ENCODE measurements at places on chromosomes 7 and 10.
A peak's percentile ranks its signal among the peaks of the same experiment; 100 is the strongest.

GRCh38 chr10:103556383-103557007 is 63.0 kb downstream of the NEURL1 start:
- DNase-seq, result no peak

GRCh38 chr7:6151994-6152735 is 120.3 kb downstream of the CYTH3 start:
- DNase-seq, result no peak

- no peak for DNase-seq
Measured at GRCh38 chr7:8434290-8435002, 1.0 kb downstream of the NXPH1 start.

- peak; percentile 93 for DNase-seq
Measured at GRCh38 chr7:25862261-25863004, 289.6 kb upstream of the NFE2L3 start.

DNA sequence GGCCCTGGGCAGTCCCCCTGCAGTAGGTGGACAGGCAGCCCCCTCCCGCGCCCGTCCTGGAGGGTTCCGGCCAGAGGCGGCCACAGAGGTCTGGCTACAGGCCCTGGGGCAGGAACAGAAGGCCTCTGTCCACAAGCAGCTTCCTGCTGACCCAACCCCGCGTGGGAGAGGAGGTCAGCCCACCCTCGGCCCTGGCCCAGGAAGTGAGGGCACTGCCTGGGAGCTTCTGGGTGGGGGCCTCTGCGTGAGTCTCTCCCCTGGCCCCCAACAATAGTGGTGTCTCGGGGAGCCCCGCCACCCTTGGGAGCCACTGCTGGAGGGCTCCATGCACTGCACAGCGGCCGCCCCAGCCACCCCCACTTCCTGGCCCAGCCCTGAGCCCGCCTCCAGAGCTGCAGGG is 4.7 kb downstream of the MICALL2 start:
- no peak for DNase-seq

GRCh38 chr7:100488333-100489095 is 4.8 kb downstream of the NYAP1 start:
- DNase-seq, result no peak

GRCh38 chr10:85927952-85928665 is 438.5 kb downstream of the GRID1 start:
- no peak for DNase-seq

DNA sequence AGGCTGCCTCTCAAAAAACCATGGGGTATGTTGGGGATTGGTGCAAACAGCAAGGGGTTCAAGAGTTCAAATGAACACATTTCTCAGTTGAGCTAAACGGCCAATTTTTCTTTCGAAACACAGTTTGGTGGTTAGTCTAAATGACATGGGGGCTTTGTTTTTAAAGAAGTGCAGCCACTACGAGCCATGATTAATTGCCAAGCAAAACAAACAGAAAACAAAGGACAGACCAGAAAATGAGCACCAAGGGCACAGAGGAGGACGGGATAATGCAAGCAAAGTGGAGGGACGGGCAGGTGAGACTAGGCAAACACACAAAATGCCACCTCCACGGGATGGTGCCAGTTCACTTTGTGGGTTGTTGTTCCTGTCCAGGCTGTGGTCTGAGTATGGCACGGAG is 64.5 kb upstream of the PDLIM1 start:
- DNase-seq, result no peak

DNA sequence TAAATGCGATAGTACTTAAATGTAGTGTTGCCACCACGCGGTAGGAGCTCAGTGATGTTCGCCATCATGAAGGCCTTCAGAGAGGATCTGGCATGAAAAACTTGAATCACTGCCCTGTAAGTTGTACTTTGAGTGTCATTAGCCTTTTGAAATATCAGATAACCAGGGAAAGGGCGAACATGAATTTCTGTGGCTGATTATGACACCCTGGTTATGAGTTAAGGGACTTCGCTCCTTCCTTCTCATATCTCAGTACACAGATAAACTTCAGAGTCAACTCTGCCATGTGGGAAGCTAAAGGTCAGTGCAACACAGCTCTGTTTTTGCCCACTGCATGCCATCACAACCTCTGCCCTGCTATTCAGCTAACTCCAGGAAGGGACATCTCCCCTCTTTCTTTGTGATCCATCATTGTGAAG is 8.9 kb upstream of the ACSL5 start:
- DNase-seq, result no peak

DNA sequence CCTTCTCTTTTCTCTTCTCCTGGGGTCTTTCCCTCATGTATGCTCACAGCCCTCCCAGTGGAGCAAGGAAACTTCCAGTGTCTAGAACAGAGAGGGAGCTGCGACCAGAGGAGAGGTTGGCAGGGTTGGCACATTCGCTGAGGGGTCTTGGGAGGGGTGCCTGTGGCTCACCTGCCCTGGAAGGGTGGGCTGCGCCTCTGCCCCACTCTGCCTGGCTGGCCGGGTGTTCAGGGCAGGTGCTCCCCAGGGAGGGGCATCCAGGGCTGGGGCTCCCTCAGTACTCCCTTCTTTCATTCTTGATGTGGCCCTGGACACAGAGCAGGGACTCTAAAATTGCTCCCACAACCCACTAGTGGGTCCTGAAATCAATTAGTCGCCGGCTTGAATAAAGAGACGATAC is 16.9 kb downstream of the SHH start:
- DNase-seq, result no peak

GRCh38 chr7:130814778-130815335 is 80.8 kb upstream of the KLF14 start:
- no peak for DNase-seq

DNA sequence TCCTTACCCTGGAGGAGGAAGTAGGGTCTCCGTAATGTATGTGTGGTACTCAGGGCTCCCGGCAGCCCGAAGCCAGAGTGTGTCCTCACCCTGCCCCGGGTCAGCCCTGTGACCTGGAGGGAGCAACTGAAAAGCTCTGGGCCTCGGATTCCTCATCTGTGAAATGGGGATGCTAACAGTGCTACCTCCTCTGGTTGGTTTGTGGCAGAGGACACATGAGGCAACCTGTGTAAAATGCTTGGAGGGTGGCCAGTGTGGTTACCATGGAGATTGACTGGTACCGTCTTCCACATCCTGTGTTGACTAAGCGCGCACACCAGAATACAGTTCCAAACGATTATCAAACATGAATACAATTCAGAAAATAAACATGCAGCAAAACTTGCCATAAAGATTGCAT is 163.8 kb upstream of the KLF6 start:
- DNase-seq, result peak; percentile 58

DNA sequence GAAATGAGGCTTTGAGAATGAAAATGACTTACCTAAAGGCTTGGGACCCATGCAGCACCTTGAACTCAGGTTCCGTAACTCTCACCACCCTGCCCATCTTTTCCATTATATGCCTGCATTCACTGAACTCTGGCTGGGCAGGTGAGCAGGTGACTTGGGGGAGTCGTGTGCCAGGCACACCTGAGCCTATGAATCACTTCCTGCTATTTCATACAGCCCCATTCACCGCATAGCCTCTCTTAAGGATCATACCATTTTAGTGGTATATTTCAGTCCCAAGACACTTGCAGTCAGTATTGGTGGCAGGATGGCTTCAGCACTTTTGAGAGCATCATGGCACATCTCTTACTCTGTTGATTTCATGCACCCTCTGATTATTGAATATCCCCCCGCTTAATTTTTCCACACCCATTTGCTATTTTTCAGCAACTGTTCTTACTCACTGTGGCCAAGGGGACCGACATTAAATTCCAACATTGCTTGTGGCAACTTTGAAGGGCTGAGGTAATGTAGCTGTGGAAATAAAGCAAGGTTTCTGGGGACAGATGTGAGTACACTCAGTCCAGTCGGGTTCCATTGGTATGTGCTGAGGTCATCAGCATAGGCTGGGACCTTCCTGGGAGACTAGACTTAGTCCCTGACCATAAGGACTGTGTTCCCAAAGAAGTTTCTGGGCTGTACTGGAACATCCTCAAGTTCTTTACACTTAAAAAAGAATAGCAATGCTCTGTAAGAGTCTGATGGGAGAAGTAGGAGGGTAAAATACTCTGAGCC is 39.8 kb upstream of the ZNF438 start:
- no peak for DNase-seq

GRCh38 chr10:19921300-19922140 is 105.3 kb downstream of the PLXDC2 start:
- DNase-seq, result no peak

DNA sequence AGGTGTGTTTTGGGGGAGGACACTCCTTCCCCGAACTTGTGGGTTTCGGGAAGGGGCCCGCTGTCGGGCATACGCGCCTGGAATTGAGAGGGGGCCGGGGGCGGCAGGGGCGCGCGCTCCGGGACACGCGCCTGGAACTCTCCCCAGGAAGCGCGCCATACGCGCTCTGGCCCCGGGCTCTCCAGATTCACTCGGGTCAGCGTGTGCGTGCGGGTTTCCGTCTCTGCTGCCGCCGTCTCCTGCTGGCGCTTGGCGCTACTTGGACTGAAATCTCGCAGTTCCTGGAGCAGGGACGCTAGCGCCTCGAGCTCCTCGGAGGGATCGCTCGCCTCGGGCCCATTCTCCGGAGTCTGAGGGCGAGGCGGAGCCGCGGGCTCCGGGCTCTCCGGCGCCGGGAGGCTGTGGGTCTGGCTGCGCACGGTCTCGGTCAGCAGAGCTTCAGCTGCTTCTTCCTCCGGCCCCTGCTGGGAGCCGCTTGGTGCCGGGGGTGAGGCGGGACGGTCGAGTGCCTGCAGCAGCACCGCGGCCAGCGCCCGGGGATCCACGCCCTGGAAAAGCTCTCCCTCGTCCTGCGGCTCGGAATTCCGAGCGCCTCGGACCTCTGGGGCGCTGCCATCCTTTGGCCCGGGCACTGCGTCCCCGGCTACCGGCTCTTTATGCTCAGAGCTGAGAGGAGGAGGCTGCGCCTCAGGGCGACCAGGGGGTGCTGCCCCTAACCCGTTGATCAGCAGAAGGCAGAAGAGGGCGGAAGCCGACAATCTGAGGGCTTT is 1.1 kb downstream of the VGF start:
- DNase-seq, result no peak

- no peak for DNase-seq
Measured at GRCh38 chr7:148466120-148466519, 124.4 kb upstream of the C7orf33 start.

GRCh38 chr10:6936931-6937330 is 356.9 kb upstream of the PRKCQ start:
- no peak for DNase-seq

DNA sequence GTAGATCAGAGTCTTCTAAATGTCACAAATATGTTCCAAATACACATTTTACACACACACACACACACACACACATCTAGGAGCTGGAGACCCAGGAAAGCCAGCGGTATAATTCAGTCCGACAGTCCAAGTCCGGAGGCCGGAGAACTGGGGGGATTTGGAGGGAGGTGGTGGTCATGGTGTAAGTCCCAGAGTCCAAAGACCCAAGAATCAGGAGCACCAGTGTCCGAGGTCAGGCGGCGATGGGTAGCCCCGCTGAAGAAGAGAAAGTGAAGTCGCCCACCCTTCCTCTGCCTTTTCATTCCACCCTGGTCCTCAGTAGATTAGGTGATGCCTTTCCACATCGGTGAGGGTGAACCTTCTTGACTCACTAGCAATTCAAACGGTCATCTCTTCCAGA is 154.8 kb downstream of the CAMK1D start:
- no peak for DNase-seq

- DNase-seq, result no peak
Measured at GRCh38 chr7:95897557-95898251, 125.3 kb downstream of the DYNC1I1 start.

DNA sequence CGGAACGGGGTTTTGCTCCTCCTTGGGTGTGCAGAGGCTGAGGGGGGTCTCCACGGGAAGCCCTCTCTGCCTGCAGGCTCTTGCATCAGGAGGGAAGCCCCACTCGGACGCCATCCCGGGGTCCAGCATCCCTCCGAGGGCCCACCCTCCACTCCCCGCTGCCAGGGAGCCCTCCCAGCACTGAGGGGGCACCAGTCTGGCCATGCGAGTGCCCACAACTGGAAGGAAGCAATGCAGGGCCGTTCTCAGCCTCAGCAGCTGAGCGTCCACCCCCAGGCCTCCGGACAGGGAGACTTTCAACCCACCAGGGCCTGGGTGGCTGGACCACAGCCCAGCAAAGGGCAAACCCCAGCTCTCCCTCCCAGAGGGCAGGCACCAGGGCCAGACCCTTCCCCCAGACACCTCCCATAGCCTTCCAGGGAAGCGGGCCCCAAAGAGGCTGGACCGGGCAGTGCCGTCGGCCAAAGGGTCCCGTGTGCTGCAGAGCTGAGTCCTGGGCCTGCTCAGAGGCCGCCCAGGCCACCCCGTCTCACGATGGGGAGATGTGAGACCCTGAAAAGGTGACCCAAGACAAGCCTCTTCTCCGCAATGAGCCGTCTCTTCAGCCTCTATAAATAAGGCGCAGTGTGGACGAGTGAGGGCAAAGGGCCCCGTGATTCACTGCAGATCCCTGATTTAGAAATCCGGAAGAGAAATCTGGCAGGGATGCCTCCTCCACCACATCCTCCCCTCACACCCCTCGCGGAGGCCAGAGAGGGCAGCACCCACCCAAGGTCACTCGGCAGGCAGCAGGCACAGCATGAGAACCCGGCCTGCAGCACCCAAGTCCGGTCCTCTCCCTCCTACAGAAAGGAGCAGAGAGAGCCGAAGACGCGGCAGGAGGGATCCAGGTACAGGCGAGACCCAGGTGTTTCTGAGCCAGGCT is 81.9 kb upstream of the DNAAF5 start:
- DNase-seq, result no peak

DNA sequence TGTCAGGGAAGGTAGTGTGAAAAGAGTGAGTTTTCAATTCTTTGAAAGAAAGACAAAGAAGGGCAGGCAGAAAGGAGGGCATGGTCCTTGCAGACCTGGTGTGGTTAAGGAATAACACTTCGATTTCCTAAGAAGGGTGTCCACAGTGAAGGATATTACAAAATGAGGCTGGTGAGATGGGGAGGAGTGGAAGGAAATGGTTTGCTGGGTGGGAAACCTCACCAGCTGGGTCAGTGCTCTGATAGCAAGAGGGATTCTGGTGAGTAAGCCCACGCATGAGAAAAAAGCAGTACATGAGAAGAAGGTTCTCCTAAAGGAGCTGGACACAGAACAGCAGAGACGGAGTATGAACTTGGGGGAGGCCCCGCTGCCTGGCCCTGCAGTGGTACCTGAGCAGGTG is 230.6 kb upstream of the PLXNA4 start:
- DNase-seq, result no peak

DNA sequence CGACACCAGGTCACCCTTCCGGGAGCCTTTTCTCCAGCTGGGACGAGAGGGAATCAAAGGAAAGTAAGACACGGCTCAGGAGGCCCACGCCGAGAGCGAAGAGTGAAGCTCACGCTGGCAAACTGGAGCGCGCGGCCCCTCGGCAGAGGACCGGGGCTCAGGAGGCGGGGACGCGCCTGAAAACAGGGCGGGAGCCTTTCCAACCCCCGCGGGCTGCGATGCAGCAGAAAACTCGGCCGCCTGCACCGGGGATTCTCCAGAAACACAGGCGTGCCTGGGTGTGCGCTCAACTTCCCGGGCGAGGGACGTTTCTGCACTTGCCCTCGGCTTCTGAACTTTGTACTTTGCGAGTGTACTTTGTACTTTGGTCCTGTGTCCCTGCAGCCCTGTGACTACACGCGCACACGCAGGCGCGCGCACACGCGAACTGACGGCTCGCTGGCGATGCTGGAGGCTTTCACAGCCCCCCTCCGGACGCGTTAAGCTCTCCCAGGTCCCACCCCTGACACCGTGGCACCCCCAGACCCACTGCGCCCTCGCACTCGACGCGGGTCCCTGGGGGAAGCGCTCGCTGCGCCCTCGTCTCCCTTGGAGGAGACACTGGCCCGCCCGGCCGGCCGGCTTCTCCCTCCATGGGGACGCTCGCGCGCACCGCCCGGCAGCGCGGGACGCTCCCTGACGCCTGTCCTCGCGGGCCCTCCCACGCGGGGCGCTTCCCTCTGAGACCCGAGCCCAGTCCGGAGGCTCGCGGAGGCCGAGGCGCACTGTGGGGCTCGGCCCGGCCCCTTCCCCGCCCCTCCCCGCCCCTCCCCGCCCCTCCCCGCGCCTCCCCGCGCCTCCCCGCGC is 588 bp upstream of the PAOX start:
- DNase-seq, result peak; percentile 50

All from stimulated activated CD4-positive, alpha-beta T cell treated with anti-CD3 and anti-CD28 coated beads, Interleukin-4, amount 100 ng/mL, for 48 hours (primary cell).